ENCODE measurements at places on chromosomes 5 and 9.

- peak; percentile 63 for DNase-seq
Observed at GRCh38 chr9:5389109-5389732, 48.5 kb downstream of the PLGRKT start.

- DNase-seq, result no peak
Observed at GRCh38 chr5:133881576-133882388, 86.6 kb downstream of the C5orf15 start.

- no peak for DNase-seq
Observed at GRCh38 chr5:127702926-127703561, at the start of gene CCDC192. Gene CCDC192 (plus strand): TSS chr5:127703391. CDS start chr5:127703446, 55 bp downstream.

GRCh38 chr5:169416583-169417196 lies 115.8 kb upstream of the SLIT3 start:
- DNase-seq, result peak; percentile 83

GRCh38 chr9:123555646-123556045 lies 199.6 kb downstream of the CRB2 start:
- DNase-seq, result no peak

DNA sequence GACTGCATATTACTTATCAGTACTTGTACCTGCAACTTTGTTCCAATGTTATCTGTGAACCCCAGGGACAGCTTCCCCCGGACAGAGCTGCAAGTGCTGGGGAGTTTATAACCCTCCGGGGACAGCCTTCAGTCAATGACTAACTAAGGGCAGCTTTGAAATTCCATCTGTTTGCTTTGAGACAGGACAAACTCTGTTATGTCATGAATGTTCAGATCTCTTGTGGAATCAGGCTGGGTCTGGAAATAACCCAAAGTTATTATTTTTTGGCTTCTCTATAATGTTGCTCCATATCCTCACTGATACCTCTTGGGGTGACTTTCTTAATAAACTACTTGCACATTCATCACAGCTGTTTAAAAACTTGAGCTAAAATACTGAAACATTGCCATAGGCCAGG lies 617.5 kb upstream of the TLE4 start:
- no peak for DNase-seq

DNA sequence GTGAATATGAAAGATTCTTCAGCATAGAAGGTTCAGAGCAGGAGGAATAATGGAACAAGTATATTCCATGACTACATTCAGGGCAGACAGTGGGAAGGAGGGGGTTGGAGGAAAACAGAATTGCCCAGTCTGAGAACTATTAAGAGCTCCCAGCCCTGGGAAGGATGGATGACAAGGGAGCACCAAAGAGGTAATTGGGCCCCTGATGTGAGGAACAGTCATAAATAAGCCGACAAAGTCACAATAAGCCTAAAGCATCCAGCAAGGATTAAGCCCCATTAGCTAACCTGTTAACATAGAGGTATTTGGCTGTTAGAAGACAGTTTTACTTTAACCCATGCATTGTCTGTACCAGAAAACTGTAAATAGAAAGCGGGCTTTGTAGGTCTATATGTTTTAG lies 348.7 kb upstream of the SEMA6A start:
- no peak for DNase-seq

GRCh38 chr5:143083006-143083405 lies 312.8 kb downstream of the ARHGAP26 start:
- no peak for DNase-seq

GRCh38 chr9:99666571-99666970 lies 155.1 kb upstream of the NR4A3 start:
- no peak for DNase-seq

GRCh38 chr9:120735415-120736126 lies 21.3 kb upstream of the MEGF9 start:
- DNase-seq, result peak; percentile 26

GRCh38 chr5:123186771-123187170 lies 97.7 kb downstream of the PRDM6 start:
- DNase-seq, result no peak

DNA sequence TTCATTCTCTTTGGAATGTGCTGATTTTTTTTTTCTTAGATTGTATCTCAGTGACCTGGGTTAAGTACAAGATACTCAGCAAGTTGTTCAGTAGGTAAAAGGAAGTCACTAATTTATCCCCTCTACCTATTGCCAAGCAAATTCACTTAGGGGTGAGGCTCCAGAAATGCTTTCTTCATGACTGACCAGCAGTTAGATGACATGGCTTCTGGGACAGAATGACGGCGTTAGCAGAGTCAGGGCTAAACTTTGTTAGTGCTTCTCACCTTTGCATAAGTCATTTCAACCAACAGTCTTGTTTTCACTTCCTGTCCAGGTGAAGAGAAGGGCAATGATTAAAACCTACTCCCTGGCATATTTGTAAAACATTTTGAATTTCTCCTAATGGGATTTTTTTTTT lies 20.2 kb upstream of the MTAP start:
- DNase-seq, result no peak

- DNase-seq, result no peak
Observed at GRCh38 chr9:95078939-95079338, 238.6 kb downstream of the FANCC start.

DNA sequence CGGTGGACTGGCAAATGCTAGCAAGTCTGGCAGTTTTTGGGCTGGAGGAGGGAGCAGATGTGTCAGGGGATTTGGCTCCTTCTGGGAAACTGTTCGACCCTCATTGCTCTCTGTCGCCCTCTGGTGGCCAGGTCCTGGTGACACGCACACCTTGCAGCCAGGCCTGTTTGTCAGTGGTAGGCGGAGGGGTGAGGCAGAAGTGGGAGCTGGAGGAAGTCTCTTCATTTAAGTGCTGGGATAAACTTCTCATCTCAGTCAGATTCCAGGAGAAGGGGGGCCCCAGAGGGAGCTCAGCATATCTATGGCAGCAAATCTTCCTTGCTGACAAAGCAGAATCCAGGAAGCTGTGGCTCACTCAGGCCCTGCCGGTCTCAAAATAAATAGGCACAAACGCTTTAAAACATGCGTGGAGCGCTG lies 326.5 kb downstream of the ZSWIM6 start:
- DNase-seq, result peak; percentile 12
